ENCODE measurements at places on chromosomes 2 and 18. TPM values are rescaled to one million over a fixed set of nuclear protein-coding genes. Genes with fewer than 3 reads are reported as not detected.

Gene NPPC
- 0.07 TPM for total RNA-seq

Gene C2orf66
- 0.59 TPM for total RNA-seq

Gene CDKL4
- 0.91 TPM for total RNA-seq

Gene FTCDNL1
- 0.59 TPM for total RNA-seq

Gene ALPI
- total RNA-seq: not detected

Gene SIGLEC15
- 1.8 TPM for total RNA-seq

Gene EVA1A
- 26.7 TPM for total RNA-seq

Gene AGXT
- not detected for total RNA-seq

Gene SH2D6
- total RNA-seq: 0.36 TPM

Gene EML6
- 1.2 TPM for total RNA-seq

Gene COLEC12
- 21.1 TPM for total RNA-seq

Gene GPAT2
- 32.3 TPM for total RNA-seq

Gene ANKRD44
- total RNA-seq: 20.5 TPM

Gene PLCL1
- total RNA-seq: 4.3 TPM

Gene GNAL
- total RNA-seq: 0.20 TPM

Gene ANKRD62
- not detected for total RNA-seq

Gene FIGN
- total RNA-seq: 2.7 TPM

Gene METTL21A
- total RNA-seq: 8.7 TPM

Gene ACKR3
- total RNA-seq: 9.2 TPM

Gene PKP4
- total RNA-seq: 34.7 TPM

Gene MC2R
- not detected for total RNA-seq

Gene ARHGAP25
- 0.10 TPM for total RNA-seq

Gene SERPINB7
- total RNA-seq: 0.07 TPM

Gene SCTR
- not detected for total RNA-seq

Gene CROCC2
- total RNA-seq: 0.13 TPM

Gene NCK2
- 31.5 TPM for total RNA-seq

Gene MC4R
- not detected for total RNA-seq

Gene EFHD1
- total RNA-seq: 2.7 TPM

Gene USP40
- 36.9 TPM for total RNA-seq

Gene CACNB4
- 10.8 TPM for total RNA-seq

Gene CD8B2
- not detected for total RNA-seq

Gene EXOC6B
- 52.3 TPM for total RNA-seq

Gene CYP27A1
- total RNA-seq: 6.8 TPM

Gene GCKR
- total RNA-seq: 8.5 TPM

Gene MAP3K19
- total RNA-seq: not detected

Gene CRYGA
- total RNA-seq: not detected

Gene PTPN18
- 15.7 TPM for total RNA-seq

Gene DARS1
- total RNA-seq: 127 TPM

Gene VAMP5
- 13.7 TPM for total RNA-seq

Gene ACTR1B
- total RNA-seq: 72.0 TPM

Gene IL1RN
- total RNA-seq: not detected

Gene DSC3
- 0.46 TPM for total RNA-seq

Gene SKOR2
- not detected for total RNA-seq

Gene MGAT4A
- total RNA-seq: 0.86 TPM

Gene CPSF3
- total RNA-seq: 39.7 TPM

Gene SNX17
- 111 TPM for total RNA-seq

Gene SCYGR7
- not detected for total RNA-seq

Gene FECH
- 30.4 TPM for total RNA-seq

Gene KCNS3
- total RNA-seq: 0.78 TPM

Gene KRTCAP3
- total RNA-seq: 0.39 TPM

Gene UBE2F
- 38.1 TPM for total RNA-seq

Gene ABCG5
- total RNA-seq: not detected

Gene ALLC
- not detected for total RNA-seq
